Stimulated activated CD8-positive, alpha-beta memory T cell treated with anti-CD3 and anti-CD28 coated beads, Interleukin-2, amount 100 ng/mL, for 48 hours (primary cell): ENCODE measurements at places on chromosomes 16 and 17.

- DNase-seq, result no peak
These were observed 26.2 kb upstream of the ZNF652 start for GRCh38 chr17:49388290-49388640.

- DNase-seq, result no peak
These were observed 4.4 kb upstream of the CBFB start for GRCh38 chr16:67024384-67025209.

- DNase-seq, result peak; percentile 91
These were observed at the start of gene SLC38A10 for GRCh38 chr17:81295031-81295675. TSS of gene SLC38A10 (minus strand) at chr17:81295307. CDS start at chr17:81294921, 386 bp downstream.

GRCh38 chr17:72270273-72270924, 149.6 kb downstream of the SOX9 start:
- DNase-seq, result no peak

DNA sequence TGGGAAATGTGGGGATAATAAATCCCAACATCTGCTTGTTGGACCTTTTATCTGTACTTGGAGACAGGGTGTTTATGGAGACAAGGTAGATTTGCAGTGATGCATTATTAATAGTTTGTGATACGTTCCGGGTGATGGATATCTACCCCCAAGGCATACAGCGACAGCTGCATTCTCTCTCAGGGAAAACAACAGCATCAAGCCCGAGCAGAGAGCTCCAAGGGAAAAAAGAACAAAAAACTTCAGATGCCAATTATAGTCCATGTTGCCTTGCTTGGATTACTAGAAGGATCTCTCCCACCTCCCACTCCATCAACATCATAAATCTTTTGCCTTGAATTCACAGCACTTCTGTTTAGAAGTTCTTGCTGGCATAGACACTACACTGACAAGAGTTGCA, 187.5 kb upstream of the CDH11 start:
- no peak for DNase-seq

GRCh38 chr17:83099570-83100181, 20.3 kb downstream of the METRNL start:
- DNase-seq, result no peak

DNA sequence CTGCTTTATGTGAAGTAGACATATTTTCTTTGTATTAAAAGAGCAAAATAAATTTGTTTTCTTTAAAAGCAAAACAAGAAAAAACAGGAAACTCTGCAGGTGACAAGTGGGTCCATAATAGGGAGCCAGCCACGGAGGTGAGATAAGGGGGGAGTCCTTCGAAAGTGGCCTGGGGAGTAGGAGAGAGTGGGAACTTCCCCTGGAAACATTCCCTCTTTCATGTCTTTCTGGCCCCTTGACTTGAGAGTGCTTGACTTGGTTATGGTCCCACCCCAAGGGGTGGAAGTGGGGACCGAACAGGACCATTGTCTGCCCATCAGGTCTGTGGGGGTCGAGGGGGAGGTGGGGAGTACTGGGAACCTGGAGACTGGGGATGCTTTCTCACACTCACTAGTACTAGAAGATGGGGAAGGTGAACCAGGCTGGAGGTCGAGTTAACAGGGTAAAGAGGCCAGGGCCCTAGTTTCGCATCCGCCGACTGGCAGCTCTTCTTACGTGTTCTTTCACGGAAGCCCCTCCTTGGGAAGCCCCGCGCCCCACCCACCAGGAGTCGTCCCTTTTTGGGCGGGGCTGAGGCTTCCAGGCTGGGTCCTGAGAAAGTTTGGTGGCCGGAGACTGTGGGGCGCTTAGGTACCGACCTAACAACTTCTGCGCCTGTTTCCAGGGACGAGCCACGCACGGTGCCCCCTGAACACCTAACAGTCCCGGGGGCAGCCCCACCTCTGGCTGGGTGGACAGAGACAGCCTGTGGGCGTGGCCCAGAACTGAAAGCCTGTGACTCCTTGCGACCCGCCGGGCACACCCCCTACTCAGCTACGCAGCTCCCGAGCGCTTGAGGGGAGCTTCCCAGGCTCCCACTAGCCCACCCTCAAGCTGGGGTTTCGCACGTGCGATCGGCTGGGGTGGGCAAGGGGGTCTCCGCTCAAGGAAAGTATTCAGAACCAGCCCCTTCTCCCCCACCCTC, 790 bp downstream of the TRADD start:
- DNase-seq, result peak; percentile 77

DNA sequence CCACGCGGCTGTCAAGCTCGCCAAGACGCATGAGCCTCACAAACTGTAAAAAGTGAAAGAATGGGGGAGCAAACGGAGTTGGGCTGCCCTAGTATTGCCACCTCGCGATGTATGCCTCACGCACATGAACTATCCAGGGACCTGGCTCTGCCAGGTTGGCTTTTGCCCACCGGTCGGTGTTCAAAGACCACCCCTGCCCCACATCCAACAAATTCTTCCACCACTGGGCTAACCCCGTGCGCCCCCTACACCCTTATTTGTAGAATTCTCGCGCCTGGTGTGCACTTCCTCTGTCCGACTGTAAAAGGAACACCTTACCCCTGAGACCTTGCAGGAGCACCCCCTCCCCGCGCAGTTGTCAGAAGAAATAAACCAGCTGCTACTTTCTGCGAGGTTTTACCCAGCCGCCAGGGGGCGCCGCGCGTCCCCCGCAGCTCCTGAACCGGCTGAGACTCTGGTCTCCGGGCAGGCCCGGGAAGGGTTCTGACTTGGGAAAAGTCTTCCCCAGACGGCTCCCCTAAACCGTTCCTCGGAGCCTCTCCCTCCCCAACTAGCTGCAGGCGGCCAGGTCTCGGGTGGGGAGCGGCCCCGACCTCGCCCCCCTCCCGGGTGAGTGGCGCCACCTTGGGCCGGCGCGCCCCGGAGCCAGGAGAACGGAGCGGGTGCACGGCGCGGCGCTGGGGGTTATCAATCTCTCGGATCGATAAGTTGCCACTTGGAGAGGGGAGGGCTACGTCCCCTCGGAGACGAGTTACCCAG, 1.7 kb upstream of the ZNF423 start:
- no peak for DNase-seq

DNA sequence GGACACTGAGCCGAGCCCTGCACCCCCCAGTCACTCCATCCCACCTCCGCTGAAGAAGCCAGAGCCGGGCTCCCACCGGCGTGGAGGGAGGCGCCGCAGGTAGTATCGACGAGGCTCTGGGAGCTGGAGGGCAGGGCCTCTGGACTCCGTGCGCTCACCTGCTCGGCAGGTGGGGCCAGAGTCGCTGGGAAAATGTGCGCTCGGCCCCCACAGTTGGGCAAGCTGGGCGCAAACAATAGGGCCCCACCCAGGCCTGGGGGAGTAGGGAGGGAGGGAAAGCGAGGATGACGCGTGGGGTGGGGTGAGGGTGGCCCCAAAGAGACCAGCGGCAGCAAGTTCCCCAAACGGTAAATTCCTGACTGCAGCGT, 668 bp downstream of the JUP start:
- no peak for DNase-seq

DNA sequence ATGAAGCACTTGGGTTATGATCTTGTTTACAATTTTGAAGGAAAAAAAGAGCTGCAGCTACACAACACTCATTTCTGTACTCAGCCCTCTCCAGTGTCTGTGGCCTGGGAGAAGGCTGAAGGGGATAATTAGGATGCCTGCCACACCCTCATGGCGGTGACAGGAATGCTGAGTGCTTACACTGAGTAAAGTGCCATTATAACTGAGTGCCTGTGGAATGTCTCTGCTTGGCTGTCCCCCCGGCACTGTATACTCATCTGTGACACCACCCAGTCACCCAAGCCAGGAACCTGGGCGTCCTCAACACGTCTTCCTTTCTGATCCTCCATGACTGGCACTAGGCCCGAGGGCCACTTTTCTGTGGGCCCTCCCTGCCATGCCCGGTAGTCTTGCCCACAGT, 3.5 kb upstream of the MRPL38 start:
- DNase-seq, result no peak

GRCh38 chr17:30956764-30957374, 14.0 kb upstream of the RNF135 start:
- DNase-seq, result no peak

DNA sequence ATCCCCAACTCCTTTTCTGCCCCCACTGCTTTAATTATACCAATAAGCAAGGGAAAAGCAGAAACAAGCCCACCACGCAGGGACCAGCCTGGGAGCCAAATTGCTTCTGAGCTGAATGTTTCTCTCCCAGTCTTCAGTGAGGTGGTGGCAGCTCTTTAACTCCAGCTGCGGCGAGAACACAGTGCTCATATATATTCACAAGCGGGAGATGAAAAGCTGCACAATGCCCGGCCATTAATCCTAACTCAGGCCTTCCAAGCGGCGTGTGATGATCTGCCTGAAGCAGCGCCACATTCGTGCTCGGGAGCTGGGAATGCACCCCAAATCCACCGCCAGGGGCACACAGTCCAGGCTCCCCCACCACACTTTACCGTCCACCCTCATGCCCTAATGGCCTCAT, 203.7 kb upstream of the SDK2 start:
- no peak for DNase-seq

DNA sequence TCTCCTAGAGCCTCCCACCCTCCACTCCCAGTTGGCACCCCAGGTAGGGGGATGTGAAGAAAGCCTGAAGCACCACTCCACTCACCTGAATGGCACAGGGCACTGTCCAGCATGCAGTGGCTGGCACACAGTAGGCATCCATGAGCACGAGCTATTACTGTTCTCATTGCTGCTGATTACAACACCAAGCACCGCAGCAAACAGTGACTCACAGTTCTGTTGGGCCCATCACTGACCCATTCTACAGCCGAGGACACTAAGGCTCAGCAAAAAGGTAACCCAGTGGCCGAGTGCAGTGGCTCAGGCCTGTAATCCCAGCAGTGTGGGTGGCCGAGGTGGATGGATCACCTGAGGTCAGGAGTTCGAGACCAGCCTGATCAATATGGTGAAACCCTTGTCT, 2.7 kb downstream of the ZSCAN10 start:
- DNase-seq, result no peak

DNA sequence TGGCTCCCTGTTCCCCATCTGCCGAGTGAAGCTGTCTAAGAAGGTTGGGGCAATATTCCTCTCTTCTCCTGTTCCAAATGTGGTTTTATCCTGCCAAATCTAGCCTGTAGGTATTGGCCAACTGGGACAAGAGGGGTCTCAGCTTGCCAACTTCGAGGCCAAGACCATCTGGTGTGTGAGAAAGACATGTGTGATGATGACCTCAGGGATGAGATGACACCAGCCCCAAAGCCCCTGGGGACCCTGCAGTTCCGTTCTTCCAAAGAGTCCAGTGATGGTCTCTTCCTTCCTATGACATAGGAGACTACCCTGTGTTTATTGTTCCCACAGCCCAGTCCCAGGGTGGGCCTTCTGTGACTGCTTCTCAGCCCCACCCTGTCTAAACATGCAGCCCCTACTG, 34.8 kb upstream of the ADAMTS18 start:
- DNase-seq, result no peak

DNA sequence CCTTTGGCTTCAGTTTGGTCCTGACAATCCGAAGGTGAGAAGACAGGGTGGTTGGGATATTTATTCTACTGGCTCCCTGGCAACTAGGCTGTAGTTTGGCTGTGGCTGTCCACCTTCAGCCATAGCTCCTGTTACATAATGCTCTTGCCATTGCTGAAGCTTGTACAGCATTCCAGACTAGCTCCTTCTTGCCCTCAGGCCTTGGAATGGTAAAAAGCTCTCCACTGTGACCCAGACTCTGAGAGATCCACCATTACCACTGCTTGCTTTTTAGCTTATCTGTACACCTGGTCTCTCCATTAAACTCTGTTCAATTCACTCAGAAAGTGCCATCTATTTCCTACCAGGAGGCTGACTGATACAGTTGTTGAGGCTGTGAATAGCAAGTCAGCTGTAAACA, 231.8 kb upstream of the MON1B start:
- no peak for DNase-seq

DNA sequence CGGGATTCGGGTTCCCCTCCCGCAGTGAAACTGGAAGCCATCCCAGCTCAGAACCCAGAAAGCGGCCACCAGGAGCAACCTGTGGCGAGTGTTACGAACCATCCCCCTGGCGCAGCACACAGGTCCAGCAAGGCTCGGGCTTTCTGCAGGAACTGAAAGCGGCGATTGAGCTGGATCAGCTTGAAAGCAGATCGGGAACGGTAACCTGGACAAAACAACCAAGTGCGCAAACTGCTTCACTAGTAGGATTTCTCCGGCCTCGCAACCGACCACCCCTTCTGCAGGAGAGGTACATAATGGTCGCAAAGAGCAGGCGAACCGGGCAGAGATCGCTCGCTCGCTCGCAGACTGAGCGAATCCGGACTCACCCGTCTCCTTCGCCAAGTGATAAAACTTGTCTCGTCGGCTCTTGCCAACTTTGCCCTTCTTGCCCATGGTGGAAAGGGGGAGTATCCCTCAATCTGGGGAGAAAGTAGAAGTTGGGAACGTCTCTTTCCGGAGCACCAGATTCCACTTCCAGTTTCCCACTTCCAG, 696 bp upstream of the PSMC5 start:
- no peak for DNase-seq

DNA sequence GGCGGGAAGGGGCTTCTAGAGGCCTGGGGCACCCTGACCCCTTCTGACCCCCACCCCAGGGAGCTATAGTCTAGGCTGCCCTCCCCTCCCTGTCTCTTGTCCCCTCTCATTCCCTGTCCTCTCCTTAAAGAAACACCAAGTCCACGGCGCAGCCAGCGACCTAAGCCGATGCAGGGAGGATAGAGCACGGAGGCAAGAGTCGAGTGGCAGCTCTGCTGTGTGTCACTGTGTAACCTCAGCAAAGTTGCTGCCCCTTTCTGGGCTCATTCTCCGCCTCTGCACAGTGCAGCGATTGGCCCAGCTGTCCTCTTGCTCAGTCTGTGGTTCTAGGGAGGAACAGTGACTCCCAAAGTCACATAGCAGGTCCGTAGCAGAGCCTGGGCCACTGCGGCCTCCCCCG, 36.5 kb upstream of the SBK1 start:
- DNase-seq, result no peak
